ENCODE measurements at places on chromosomes 7 and 10.

- no peak for DNase-seq
Measured at GRCh38 chr10:67666416-67667034, 29.5 kb downstream of the CTNNA3 start.

GRCh38 chr10:2986391-2986801 lies 81.0 kb upstream of the PFKP start:
- no peak for DNase-seq

- no peak for DNase-seq
Measured at GRCh38 chr10:47115322-47115721, 184.7 kb upstream of the GDF10 start.

GRCh38 chr10:118543714-118544400 lies 51.6 kb downstream of the PRLHR start:
- DNase-seq = peak; percentile 86
